ENCODE measurements at places on chromosomes 6 and 20.

- DNase-seq = no peak
Observed at GRCh38 chr6:7073082-7073820, 34.5 kb upstream of the RREB1 start.

DNA sequence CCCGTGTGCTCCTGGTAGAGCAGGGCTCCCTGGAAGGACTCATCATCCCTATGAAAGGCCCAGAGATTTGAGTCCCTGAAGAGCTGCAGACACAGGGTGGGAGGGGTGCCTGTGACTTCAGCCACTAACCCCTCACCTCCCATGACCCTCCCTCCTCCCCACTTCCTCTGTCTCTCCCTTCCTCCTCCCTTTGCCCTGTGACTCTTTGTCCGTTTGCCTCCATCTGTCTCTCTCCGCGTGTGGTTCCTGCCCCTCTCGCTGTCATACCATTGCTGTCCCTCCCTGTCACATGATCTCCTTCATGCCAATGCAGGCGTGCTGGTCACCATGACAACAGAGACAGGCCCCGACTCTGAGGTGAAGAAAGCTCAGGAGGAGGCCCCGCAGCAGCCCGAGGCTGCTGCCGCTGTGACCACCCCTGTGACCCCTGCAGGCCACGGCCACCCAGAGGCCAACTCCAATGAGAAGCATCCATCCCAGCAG is 19.0 kb downstream of the EPB41L1 start:
- no peak for DNase-seq

DNA sequence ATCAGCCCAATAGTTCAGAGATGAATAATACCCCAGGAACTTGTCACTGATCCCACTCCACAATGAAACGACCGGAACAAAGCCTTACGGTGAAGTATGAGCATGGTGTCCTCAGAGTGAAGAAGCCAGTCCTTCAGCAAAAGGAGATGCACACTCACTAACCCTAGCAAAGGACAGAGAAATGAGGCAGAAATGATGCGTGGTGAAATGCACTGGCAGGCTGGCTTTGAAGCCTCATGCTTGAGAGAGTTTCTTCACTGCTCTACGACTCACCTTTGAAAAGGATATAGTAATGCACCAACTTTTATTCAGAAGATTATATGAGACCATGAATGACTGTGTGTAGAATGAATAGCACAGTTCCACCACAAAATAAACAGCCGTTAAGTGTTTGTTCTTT is 74.8 kb downstream of the PHACTR1 start:
- no peak for DNase-seq

- no peak for DNase-seq
Observed at GRCh38 chr6:91786474-91787184, 1199.8 kb upstream of the MAP3K7 start.

DNA sequence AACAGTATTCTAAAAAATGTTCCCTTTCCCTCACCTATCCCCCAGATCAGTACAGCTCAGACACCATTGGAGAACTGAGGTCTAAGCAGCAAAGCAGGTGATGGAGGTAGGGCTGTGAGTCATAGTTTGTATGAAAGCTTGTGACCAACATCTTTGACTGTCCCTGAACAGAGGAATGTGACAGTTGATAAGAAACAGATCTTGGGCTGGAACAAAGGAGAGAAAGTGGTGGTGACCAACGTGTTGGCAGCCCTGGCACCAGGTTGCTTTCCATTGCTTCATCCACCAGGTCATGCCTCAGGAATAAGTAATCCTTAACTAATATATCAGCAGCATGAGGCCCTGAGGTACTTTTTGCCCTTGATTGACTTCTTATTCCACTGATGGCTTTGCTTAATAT is 19.9 kb upstream of the CRIP3 start:
- DNase-seq = no peak

- no peak for DNase-seq
Observed at GRCh38 chr20:47099093-47099492, 204.4 kb downstream of the EYA2 start.

DNA sequence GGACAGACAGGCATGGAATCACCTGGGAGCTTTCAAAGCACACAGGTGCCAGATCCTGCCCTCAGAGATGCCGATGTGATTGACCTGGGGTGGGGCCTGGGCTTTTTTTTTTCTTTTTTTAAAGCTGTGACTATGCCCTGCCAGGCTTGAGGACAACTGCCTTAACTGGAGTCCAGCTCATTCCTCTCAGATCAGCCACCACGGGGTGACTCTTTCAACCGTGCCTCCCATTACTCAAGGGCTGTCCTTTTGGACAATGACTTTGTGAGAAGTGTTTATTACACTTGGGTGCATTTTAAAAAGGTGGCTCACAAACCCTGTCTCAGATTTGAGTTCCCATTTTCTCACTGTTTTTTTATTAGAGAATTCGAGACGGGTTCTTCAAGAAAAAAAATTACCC is 57.1 kb upstream of the RALY start:
- DNase-seq = no peak

DNA sequence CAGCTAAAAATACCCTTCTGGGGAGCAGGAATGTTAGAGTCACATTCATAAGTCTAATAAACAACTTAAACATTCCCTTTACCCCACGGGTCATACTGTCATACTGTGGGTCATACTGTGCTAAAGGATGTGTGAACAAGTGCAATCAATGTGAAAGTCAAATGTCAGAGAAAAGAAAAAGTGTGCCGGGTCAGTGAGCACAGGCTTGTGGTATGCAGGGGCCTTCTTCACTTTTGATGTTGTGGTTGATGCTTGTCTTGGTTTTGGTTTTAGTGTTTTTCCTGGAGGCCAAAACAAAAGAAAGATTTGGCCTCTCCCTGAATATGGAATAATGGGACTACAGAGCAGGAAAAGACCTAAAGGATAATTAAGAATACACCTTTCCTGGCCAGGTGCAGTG is 267.9 kb upstream of the PLN start:
- no peak for DNase-seq

DNA sequence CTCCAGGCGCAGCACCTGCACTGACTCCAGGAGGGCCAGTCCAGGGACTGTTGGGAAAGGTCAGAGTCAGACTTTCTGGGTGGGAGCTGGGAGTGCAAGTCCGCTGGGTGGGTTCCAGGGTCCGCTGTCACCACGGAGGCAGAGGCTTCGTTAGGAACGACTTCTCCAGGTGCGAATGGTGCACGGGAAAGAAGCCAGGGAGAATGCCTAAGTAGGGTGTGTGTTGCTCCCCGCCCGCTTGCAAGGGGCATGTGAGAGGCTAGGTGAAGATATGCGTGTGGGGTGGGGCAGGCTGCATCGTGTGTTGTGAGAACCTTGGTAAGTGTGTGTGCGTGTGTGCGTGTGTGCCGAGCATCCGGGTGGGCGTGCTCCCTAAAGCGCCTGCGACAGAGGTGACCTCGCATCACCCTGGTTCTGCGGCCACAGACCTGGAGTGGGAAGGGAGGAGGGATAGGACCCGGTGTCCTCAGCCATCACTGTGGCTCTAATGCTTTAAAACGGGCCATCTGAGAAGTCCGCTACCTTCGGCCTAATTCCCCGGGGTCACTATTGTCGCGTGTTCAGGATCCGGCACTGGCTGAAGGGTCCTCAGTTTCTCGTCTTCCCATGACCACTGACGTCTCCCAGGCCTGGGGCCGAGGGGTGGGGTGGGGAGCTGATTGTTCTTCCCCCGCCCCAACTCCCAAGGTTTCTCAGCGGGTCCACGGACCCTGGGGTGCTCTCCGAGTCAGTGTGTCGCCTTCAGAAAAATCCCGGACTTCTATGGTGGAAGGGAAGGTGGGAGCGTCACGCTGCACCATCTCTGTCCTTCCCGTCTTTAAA is 6.1 kb downstream of the SLC32A1 start:
- DNase-seq = no peak

DNA sequence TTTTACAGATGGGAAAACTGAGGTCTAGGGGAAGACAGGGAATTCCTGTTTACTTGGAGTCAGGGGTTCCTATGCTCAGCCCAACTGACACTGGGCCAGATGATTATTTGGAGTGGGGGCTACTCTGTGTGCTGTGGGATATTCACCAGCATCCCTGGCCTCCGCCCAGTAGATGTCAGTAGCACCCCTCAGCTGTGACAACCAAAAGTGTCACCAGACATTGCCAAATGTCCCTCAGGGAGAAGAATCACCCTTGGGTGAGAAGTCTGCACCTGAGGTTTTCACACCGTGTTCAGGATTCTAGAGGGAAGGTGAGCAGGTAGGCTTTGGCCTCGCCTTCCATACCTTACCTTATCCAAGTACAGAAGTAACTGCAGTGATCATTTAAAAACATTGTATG is 27.6 kb downstream of the CDH26 start:
- DNase-seq = no peak

GRCh38 chr6:11462742-11463397 is 74.7 kb upstream of the TMEM170B start:
- no peak for DNase-seq

GRCh38 chr6:118444796-118445195 is 103.3 kb upstream of the PLN start:
- no peak for DNase-seq

- DNase-seq = no peak
Observed at GRCh38 chr6:56540232-56541029, 102.3 kb downstream of the DST start.

GRCh38 chr6:4021854-4022695 is 56.9 kb downstream of the FAM217A start:
- peak; percentile 20 for DNase-seq

GRCh38 chr6:155267411-155267810 is 3.6 kb downstream of the CLDN20 start:
- DNase-seq = no peak

- no peak for DNase-seq
Observed at GRCh38 chr20:38325905-38326304, 20.4 kb upstream of the LBP start.

DNA sequence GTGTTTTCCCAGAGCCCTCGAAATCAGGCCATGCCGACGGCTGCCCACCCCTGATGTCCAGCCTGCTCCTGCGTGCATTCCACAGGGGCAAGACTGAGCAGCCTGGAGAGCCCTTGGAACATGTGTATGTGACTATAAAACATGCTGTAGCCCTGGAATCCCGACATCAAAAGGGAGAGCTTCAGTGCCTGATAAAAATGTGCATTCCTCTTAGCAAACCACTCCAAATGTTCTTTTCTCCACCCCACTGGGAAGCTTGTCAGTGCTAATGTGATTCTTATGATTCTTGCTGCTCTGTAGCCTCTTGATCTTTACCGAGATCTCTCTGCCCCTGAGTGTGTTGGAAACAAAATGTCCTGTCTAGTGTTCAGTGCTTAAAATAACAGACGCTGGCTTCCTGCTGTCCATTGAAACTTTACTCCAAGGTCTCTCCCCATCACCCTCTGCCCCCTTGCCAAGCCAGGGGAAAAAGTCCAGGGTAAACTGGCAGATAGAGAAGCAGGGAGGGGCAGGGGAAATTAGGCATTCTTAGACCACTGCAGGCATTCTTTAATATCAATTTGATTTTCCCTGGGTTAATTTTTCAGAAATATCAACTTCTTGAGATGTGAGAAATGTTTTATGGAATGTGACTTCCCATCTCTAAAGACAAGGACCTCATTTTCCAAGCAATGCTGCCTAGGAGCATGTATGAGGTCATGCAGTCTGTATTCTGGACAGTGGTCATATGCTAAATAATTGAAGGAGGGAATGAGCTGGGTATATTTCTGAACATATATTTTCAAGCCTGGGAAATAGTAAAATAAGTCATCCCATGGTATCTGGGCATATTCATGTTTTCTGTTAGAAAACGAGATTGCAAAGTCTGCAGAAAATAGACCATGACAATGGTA is 73.8 kb upstream of the ISM1 start:
- DNase-seq = no peak

- no peak for DNase-seq
Observed at GRCh38 chr20:53171065-53171464, 198.9 kb downstream of the TSHZ2 start.

- DNase-seq = no peak
Observed at GRCh38 chr6:37511910-37512399, 12.3 kb upstream of the CCDC167 start.

- DNase-seq = no peak
Observed at GRCh38 chr6:107821591-107821990, 2.5 kb downstream of the SCML4 start.

GRCh38 chr6:113662093-113662665 is 195.0 kb upstream of the MARCKS start:
- DNase-seq = no peak

- DNase-seq = no peak
Observed at GRCh38 chr20:12833861-12834260, 174.9 kb upstream of the SPTLC3 start.

DNA sequence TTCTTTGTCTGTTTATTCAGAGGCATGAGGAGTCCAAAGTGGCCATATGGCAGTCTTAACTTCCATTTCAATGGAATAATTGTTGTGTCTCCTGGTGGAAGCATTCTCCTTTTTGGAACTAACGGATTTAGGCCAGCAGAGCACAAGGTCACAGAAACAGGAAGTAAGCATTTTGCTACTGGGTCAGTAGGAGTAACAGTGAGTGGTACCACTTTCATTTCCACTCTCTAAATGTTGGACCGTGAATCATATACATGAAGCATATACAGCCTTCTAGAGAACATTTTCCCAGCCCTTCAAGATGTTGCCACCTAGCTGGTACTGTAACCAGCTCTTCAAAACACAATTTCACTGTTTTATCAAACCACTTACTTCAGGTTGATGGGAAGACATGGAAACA is 182.8 kb downstream of the EYS start:
- DNase-seq = no peak

DNA sequence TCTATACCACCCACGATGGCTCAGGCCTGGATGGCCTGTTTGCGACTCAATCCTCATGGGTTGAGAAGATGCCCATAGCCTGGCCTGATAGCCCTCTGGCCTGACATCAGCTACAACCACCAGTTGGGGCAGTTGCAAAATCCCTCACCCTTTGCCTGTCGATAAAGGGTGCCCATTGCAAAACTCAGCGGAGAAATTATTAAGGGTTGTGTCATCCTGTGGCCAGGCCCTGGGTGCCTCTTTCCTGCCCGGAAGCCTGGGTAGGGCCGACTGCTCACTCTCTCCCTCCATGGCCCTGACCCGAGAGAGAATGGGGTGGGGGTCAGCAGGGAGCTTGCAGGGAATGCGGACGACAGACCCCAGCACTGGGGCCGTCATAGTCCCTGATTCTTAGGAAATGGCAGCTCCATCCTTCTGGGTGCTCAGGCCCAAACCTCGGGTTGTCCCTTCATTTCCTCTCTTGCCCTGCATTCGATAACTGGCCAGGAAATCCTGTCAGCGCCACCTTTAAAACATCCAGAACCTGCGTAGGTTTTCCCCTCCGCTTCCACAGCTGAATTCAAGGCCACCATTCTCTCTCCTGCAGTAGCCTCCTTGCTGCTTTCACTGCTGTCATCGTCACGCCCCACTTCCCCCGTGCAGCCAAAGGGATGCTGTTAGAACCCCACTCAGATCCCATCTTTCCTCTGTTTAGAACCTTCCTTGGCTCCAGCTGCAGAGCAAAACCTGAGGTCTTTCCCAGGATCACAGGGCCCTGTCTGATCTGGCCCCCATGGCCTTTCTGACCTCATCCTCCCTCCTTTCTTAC is 31.1 kb downstream of the CEBPB start:
- no peak for DNase-seq
